ENCODE measurements at places on chromosomes 1 and 21. TPM values are rescaled to one million over a fixed set of nuclear protein-coding genes. Genes with fewer than 3 reads are reported as not detected.

DNA sequence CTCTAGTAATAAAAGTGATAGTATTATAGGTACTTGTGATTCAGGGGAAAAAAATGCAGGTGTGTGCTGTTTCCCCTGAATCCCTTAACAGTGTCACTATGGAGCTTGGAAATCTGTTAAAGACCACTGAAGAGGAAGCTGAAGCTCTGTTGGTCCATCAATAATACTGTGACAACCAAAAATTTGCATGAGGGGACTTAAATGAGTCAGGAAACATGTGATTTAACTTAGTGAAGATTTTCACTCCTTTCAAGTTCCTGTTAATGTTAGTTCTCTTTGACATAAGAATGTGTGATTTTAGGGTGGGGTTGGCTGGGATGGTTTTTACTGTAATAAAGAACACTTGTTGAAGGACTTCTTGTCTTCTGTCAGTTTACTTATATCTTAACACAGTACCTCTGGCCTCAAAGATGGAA is 32.0 kb downstream of the VANGL2 start:
- no peak for DNase-seq

GRCh38 chr1:94872771-94873495 is 52.8 kb downstream of the SLC44A3 start:
- DNase-seq = no peak

DNA sequence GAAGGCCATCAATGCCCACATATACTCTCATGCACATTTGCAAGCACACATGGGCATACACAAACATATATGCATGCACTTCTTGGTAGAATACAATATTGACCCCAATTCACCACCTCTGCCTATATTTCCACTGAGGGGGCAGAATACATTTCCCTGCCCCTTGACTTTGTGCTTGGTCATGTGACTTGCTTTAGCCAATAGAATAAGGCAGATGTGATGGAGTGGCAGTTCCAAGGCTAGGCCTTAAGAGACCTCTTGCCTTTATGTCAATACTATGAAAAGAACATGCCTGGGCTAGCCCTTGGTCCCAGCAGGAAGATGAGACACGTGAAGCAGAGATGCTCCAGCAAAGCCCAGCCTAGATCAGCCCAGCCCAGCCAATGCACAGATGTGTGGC is 66.0 kb upstream of the GRIK3 start:
- DNase-seq = no peak

- DNase-seq = no peak
These were observed 234.9 kb downstream of the PTPRC start for GRCh38 chr1:198873696-198874230.

GRCh38 chr1:88029142-88029541 is 654.9 kb upstream of the PKN2 start:
- peak; percentile 23 for DNase-seq

GRCh38 chr1:201245082-201245481 is 38.2 kb upstream of the PKP1 start:
- DNase-seq = no peak

Gene LINGO4
- 0.07 TPM for total RNA-seq

DNA sequence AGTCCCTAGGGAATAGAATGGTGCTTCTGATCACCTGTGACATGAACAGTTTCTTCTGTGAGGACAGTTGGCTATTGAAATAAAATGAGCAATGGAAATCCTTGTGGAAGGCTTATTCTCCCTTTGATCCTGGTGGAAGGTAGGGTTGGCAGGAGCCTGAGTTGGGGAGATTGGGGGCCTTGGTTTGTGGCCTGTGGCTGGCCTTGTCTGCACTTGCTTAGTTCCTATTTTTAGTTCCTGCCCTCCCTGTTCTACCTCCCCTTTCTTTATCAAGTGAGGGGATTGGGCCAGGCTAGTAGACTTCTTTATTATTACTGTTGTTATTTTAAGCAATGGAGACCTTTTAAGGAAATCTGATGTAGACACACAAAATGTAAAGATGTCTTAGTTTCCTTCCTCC is 8.2 kb downstream of the DMRTB1 start:
- DNase-seq = no peak

GRCh38 chr1:180360333-180361075 is 130.4 kb downstream of the LHX4 start:
- DNase-seq = no peak

- peak; percentile 75 for DNase-seq
These were observed 754 bp upstream of the PDPN start for GRCh38 chr1:13582713-13583443.

DNA sequence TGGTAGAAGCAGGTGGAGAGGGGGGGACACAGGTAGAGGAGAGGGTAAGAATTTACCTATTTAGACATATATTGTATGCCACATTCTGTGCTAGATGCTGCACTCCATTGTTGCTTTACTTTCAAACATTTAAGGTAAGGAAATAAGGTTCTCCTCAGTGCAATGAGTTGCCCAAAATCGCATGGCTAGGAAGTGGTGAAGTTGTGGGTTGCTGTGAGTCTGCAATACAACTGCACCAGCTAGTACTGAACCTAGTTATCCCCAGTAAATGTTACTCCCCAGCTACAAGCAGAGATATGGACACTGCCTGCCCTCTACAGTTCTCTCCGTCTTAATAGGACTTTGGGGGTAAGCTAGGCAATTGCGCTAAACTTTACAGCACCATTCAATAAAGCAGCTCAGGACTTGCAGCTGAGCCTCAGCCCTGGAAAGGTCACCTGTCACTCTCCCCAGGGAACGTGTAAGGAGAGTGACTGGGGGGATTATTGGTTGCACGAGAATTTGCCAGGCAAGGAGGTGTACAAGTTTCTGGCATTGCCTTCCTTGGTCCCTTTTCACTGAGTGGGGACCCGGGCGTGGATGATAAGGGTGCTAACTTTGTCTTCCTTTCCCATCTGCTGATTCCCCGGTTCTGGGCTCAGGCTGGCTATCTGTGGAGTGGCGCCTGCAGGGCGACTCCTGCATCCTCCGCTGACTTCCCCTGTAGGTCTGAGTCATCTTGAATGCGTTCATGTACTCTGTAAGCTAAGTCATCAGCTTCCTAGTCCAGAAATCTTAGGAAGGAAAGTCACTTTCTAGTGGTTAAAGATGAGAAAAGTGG is 71.3 kb upstream of the CNTN2 start:
- DNase-seq = no peak

GRCh38 chr1:31196685-31197084 is 43.0 kb downstream of the NKAIN1 start:
- no peak for DNase-seq

GRCh38 chr1:6967431-6968111 is 182.3 kb downstream of the CAMTA1 start:
- DNase-seq = peak; percentile 31
